ENCODE measurements at places on chromosomes 6 and 20.

GRCh38 chr6:24010133-24010532 lies 115.9 kb upstream of the NRSN1 start:
- no peak for DNase-seq

DNA sequence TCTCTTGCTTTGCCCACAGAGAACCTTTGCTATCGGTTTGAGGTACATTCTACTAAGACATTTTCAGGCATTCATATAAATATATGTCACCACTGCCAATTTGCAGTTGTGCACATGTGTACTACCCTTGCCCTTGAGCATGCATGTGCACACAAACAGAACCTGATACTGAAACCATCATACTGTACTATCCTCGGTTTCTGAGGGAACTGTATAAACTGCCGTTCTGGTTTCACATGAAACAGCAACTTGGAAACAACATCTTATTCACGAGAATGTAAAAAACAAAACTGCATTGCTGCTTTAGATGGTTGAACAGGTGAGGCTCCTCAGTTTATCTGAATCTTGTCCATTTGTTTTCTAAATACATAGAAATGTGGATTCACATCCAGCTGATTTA lies 151.2 kb upstream of the TMEM170B start:
- DNase-seq = no peak

GRCh38 chr6:144493035-144493910 lies 208.1 kb downstream of the UTRN start:
- DNase-seq = no peak

DNA sequence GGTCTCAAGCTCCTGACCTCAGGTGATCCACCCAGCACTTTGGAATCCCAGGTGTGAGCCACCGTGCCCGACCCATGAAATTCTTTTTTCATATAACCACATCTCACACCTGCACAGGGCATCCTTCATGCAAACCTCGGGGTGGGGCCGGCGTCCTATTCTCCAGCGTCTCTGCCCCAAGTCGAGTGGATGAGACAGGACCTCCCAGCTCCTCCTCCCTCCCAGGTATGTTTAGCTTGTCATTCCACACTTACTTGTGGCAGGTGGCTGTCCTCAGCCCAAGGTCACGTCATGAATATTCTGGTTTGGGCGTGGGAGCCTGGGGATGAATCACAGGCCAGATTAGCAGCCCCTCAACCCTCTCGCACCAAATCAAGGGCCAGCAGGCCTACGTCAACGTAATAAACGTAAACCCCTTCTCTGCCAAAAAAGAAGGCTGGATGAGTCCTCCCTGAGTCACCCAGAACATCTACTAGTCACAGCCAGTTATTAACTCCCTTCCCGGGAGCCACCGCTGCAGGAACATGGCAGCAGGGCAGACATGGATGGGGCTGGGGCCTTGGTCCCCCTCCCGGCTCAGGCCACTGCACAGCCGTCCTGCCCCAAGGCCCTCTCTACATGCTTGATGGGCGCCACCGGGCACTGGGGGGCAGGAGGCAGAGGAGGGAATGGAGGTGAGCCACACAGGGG lies 91.7 kb downstream of the YTHDF1 start:
- no peak for DNase-seq
